ENCODE measurements at places on chromosomes 6 and 20.

DNA sequence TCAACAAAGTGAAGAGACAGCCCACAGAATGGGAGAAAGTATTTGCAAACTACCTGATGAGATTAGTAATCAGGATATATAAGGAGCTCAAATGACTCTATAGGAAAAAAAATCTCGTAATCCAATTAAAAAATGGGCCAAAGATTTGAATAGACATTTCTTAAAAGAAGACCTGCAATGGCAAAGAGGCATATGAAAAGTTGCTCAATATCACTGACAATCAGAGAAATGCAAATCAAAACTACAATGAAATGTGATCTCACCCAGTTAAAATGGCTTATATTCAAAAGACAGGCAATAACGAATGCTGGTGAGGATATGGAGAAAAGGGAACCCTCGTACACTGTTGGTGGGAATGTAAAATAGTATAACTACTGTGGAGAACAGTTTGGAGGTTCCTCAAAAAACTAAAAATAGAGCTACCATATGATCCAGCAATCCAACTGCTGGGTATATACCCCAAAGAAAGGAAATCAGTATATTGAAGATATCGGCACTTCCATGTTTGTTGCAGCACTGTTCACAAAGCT, 65.0 kb downstream of the TOX2 start:
- DNase-seq: no peak

DNA sequence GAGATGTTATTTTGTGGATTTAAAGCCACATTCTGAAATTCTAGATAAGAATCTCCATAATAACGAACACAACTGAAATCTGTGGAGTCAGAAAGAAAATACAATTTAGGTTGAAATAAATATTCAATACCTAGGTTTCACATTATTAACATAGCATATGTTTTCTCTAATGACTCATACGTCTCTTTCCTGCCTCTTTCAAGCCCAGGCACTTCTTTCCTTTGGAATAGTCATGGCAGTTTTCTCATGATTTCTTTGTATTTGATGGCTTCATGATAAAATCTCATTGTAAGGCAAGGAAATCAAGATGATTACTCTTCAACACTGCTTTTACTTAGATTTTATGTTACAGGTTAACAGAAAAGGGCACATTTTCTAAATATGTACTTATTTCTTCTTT, 803.7 kb downstream of the PHF3 start:
- no peak for DNase-seq

GRCh38 chr20:46458866-46459750, 52.7 kb upstream of the ELMO2 start:
- no peak for DNase-seq

- no peak for DNase-seq
These were observed 84.5 kb downstream of the PLEKHG1 start for GRCh38 chr6:150684161-150684560.

DNA sequence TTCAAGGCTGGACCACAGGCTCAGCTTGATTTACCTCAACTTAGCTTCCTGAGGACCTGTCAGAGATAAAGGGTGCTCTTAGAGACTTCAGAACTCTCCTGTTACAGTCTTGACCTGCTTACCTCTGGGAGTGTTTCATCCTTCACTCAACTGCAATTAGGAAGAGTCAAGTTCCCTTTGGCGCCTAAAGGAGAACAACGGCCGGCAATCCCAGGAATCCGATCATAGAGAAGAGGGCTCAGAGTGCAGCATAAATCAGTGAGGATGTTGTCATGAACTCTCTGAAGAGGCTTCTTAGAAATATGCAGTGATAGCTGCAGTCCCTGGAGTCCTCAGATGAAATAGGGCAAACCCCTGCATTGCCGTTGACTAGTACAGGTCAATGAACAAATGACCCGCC, 36.4 kb downstream of the LYRM2 start:
- DNase-seq: no peak

GRCh38 chr6:156597095-156597494, 180.1 kb upstream of the ARID1B start:
- DNase-seq: no peak

- no peak for DNase-seq
These were observed 59.0 kb upstream of the FAM184A start for GRCh38 chr6:119137194-119138072.

GRCh38 chr20:36043441-36043840, 75.1 kb downstream of the CNBD2 start:
- DNase-seq: no peak

- no peak for DNase-seq
These were observed 124.1 kb downstream of the FOXA2 start for GRCh38 chr20:22460231-22460630.

DNA sequence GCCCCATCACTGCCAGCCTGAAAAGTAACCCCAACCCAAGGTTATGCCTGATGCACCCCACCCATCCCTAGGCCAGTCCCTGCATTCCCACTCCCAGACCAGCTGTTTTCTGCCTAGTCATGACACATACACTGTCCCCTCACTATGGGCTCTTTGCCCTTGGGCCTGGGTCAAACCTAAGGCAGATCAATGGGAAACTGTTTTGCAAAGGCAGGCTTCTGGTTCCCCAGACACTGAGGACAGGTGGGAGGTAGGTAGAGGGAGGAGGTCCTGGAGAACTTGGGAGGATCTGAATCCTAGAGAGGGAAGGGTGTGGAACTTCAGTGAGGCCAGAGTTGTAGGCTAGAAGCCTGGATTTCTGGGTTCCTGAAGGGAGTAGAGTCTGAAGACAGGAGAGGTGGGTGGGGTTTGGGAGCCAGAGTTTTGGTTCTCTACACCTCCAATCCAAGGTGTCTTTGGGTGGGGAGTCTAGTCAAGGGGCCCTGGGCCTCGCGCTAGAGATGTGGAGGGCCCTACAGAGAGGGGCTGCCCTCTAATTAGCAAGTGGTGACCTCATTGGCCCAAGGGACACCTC, 2.0 kb downstream of the CLIC1 start:
- DNase-seq: no peak

DNA sequence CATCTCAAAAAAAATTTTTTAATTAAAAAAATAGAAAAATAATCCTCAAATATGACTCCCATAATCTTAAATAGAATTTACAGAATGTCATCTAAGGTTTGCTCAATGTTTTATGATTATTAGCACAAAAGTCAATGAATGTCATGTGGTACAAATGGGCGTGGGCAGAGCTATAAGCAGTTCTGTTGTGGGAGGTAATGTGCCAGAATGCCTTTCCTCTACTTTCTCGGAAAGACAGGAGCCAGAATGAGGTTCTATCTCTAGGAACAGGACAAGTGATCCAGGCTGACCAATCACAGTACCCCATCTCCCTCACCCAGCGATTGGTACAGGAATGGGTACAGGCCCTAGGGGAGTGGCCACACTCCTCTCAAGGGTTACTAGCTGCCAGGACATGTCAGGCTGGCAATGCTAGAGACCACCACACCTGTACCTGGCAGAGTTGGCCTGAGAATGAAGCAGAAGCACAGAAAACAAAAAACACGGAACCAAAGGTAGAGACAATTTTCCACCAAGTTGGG, 15.1 kb downstream of the RALGAPA2 start:
- no peak for DNase-seq

DNA sequence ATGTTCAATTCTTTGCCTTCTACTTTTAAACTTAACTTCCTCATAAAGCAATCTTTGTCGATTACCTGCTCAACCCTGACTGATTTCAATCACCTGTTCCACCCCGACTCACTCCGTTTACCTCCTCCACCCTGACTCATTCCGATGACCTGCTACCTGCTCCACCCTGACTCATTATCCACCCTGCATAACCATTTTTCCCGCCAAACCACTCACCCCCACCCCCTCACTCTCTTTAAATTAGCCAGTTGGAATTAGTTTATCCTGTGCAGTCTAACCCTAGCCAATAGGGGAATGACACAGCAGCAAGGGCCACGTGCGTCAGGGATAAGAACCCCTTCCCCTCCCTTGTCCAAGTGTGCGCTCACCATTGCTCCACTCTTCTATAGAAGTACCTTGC, 56.7 kb upstream of the MRAP2 start:
- no peak for DNase-seq

- DNase-seq: no peak
These were observed 11.6 kb upstream of the ITPR3 start for GRCh38 chr6:33609528-33609927.

- no peak for DNase-seq
These were observed 598.8 kb downstream of the EPHA7 start for GRCh38 chr6:92820601-92821000.

DNA sequence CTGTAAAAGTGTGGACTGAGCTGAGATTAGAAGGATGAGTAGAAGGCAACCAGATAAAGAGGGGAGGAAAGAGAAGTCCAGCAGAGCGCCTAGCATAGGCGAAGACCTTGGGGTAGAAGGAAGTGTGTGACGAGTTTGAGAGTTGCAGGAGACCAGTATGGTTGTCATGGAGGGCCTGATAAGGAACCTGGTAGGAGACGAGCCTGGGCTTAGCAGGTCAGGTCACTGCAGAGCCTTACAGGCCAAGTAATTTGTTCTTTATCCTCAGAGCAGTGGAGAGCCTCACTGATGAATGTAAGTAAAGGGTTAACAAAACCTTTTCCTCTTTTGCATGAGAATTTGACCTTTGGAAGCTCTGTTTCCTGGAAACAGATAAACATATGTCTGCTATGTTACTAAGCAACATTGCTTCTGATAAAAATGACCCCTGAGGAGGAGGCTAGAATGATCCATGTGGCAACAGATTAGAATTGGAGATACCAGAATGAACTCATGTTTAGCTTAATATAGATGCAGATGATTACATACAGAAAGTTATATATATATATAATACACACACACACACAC, 2.9 kb upstream of the TMEM74B start:
- DNase-seq: no peak

GRCh38 chr6:26103141-26103769, 16.0 kb downstream of the HFE start:
- DNase-seq: no peak

DNA sequence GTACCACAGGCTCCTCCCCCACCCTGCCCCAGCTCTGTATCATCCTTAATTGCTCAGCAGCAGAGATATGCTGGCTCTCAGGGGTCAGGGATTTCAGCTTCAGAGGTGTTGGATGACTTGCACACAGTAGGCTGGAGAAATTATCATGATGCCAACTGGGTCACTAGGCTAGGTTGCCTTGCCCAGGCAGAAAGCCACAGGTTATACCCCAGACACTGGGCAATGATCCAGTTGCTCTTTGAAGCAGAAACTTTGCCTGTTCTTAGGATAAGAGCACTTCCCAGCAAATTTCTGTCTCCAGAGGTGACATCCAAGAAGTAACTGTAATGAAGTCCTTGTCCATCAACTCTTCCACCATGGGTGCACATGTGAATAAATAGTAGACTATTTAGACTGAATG, 38.3 kb upstream of the SCML4 start:
- no peak for DNase-seq

- DNase-seq: no peak
These were observed 451.7 kb downstream of the QKI start for GRCh38 chr6:163866192-163866591.

GRCh38 chr6:115554060-115554459, 506.6 kb downstream of the FRK start:
- no peak for DNase-seq

DNA sequence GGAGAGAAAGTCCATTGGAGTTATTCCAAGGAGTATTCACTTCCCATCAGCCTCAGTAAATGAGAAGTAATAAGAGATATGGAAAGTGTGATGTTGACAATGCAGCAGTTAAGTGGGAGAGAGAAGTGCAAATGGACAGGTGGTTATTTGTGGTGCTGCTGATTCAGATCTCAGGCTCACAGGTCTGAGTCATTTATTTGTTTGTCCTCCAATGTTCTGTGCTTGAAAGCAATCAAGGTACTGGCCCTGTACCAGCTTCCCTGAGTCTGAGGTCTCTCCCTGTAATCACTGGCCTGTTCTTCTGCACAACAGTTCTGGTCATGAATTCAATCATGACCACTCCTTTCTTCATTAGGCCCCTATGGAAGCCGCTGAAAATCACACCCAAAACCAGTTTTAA, 827.7 kb downstream of the MAFB start:
- no peak for DNase-seq

DNA sequence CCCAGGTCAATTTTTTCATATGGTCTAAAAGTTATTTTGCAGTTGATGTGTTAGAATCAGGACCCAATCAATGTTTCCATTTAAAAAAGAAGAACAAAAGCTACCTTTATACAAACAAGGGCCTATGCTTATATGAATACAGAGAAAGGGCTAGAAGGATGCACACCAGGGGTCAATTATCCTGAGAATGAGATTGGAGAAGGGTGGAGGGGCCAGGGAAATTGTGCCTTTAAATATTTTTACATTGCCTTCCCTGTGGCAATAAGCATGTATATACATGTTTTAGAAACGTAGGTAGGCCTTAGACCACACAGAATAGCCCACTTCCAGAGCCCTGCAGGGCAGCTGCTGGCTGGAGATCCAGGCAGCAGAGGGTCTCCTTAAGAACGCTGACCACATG, 12.7 kb downstream of the EXOC2 start:
- no peak for DNase-seq

- no peak for DNase-seq
These were observed 675.9 kb upstream of the CITED2 start for GRCh38 chr6:140050101-140050995.

DNA sequence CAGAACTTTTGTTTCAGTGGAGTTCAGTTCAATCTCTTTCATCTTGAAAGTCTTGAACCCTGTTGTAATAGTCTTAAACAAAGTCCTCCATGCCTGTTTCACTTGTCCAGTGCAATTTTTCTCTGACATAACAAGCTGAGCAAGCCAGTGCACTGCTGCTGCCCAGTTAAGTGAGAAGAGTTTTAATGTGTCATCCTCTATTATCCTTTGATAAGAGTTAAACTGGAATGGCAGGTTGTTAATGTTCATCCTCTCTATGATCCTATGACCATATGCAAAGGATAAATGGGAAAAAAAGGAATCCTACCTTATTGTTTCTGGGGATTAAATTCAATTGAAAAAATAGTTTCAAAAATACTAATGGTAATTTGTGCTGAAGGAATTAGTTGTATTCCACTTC, 197.5 kb downstream of the FRK start:
- no peak for DNase-seq

DNA sequence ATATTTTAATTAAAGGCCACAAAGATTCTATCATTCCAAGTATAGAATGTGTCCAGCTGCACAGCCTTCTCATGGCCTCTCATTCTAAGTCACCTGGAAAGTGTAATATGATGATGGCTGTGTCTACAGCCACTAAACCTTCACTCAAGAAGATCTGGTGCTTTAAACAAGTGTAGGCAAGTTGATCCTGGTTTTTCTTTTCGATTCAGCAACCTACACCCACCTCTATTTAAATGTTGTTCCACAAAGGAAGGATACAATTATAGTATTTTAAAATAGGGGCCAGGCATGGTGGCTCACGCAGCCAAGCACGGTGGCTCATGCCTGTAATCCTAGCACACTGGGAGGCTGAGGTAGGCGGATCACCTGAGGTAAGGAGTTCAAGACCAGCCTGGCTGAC, 25.5 kb upstream of the DST start:
- DNase-seq: no peak

- DNase-seq: no peak
These were observed 288.1 kb upstream of the ID4 start for GRCh38 chr6:19549109-19549508.

DNA sequence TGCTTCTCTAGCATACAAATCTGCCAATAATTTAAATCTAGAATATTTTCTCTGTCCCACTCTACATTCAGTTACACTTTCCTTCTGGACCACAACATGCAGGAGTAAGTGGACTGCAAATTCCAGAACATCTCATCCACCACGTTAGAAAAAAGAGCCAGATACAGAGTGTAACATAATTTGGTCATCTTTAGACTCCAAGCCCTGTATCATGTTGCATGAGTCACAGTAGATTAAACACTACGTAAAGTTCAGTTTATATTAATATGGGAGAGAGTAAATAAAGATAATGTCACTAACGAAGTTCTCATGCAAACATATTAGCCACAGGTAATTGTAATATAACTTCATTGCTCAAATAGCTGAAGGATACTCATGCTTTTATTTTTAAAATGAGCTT, 327.0 kb downstream of the C6orf118 start:
- no peak for DNase-seq

Data from activated CD8-positive, alpha-beta memory T cell treated with anti-CD3 and anti-CD28 coated beads, Interleukin-2, amount 50 U/mL, for 48 hours (primary cell).